ENCODE measurements at places on chromosomes 7 and 10.

GRCh38 chr7:99789441-99790070, 5.6 kb upstream of the CYP3A4 start:
- no peak for DNase-seq

DNA sequence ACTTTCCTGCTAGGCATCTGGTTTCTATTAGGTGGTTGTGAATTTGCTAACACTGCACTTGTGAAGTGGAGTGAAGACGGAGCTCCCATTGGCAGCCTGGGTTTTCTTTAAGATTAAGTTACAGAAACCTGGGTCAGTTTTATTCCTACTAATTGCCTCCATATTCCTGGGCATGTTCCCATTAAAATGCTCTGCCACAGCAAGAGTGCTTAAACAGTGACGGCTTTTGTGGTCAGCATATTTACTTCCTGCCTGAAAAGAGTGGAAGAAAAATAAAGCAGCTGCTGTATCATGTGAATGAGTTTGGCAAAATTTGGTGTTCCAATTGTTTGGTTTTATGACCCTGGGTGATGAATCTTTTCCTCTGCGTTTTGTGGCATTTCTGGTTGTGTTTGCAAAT, 96.9 kb upstream of the PLXDC2 start:
- DNase-seq: no peak

DNA sequence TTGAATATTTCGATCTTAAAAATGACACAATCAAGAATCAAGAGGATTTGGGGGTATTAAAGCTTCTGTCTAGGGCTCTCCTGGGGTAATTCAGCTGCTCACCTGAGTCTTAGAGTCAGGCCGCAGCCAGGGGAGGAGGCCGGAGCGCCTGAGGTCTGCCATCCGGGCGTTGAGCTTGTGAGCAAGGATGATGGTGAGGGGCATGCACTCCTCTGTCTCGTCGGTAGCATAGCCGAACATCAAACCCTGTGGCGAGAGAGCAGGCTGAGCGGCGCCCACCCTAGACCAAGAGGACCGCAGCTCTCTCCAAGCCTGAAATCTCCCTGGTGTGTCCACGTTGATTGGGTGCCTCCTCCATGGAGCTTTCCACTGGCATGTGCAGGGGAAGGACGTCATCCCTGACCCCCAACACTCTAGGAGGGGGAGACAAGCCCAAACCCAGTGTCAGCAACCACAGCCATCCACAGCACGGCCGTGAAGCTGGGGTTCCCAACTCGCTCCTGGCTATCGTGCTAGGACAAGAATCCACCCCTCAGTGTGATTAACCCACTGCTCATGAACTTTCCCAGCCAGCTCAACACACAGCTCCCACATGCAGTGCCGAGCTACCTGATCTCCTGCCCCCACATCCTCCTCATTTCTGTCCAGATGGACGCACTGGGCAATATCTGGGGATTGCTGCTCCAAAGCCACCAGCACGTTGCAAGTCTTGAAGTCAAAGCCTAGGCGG, 9.2 kb downstream of the MAT1A start:
- DNase-seq: no peak

DNA sequence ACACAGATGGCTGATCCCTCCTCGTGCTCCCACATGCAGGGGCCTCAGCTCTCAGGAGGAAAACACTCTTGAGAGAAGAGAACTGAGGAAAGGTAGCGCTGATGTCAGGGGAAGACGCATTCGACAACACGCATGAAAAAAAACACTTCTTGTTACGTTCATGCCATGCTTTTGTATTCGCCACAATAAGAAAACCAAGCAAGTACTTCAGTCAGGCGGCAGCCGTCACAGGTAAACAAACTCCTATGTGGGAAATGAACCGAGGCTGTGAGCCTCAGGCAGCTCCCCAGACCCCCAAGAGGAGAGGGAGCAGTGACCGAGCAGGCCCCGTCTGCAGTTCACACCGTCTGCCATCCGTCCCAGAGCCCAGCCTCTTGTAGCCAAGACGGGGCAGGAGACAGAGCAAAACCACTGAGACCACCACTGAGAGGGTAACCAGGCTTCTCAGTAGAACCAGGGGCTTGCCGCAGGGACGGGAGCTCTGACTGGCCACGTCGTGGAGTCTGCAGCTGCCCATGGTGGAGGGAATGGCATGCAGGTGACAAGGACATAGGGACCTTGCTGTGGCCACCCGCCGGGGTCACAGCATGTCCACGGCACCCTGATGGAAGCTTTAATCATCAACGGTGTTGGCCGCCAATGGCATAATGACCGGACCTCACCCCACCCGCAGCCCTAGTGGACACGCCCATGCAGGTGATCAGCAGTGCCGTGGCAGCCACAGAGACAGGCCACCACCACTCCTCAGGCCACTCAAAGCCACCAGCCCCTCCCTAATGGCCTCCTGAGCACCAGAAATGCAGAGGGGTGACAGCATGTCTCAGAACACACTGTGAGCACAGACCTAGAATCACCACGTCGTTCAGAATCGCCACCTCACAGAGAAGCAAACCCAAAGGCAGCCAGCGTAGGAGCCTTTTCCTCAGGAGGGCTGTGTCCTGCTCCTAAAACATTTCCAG, 304.3 kb downstream of the PTPRN2 start:
- DNase-seq: no peak

All from epithelial cell of prostate (primary cell).